SK-MEL-5 (cell line): ENCODE measurements at places on chromosomes 6 and 20. TPM values are rescaled to one million over a fixed set of nuclear protein-coding genes. Genes with fewer than 3 reads are reported as not detected.

Gene FAM83B
- not detected in 2 replicates for total RNA-seq

Gene WFDC10B
- not detected in 2 replicates for total RNA-seq

Gene UBD
- not detected in 2 replicates for total RNA-seq

Gene ADTRP
- total RNA-seq, result not detected in 2 replicates

Gene BPIFB1
- total RNA-seq, result not detected in 2 replicates

Gene MOCS3
- total RNA-seq, result 11.7 and 13.9 TPM in 2 replicates

Gene C6orf118
- total RNA-seq, result not detected in 2 replicates

Gene HINT3
- total RNA-seq, result 18.2 and 19.6 TPM in 2 replicates

Gene GABRR1
- not detected in 2 replicates for total RNA-seq

Gene PRDM1
- total RNA-seq, result 0.08 and 0.16 TPM in 2 replicates

Gene RCAN2
- 0.11 TPM in 1 of 2 replicates, not detected in the other for total RNA-seq

Gene GPR63
- total RNA-seq, result 1.3 and 1.6 TPM in 2 replicates

Gene BTN1A1
- not detected in 2 replicates for total RNA-seq

Gene OXT
- total RNA-seq, result not detected in 2 replicates

Gene ADGB
- total RNA-seq, result not detected in 2 replicates

Gene WFDC12
- total RNA-seq, result not detected in 2 replicates

Gene MATN4
- 0.42 and 0.59 TPM in 2 replicates for total RNA-seq

Gene RGS17
- 1.1 and 1.2 TPM in 2 replicates for total RNA-seq

Gene NRN1
- total RNA-seq, result 57.4 and 64.2 TPM in 2 replicates

Gene DEFB132
- total RNA-seq, result not detected in 2 replicates

Gene C6orf52
- total RNA-seq, result 0.63 and 0.85 TPM in 2 replicates

Gene PSORS1C1
- not detected in 2 replicates for total RNA-seq

Gene FAM110A
- 2.6 and 3.3 TPM in 2 replicates for total RNA-seq

Gene ISM1
- 4.8 and 5.6 TPM in 2 replicates for total RNA-seq

Gene SLC22A23
- total RNA-seq, result 6.2 and 8.0 TPM in 2 replicates

Gene TFAP2D
- not detected in 2 replicates for total RNA-seq
